ENCODE measurements at places on chromosomes 5 and 9. TPM values are rescaled to one million over a fixed set of nuclear protein-coding genes. Genes with fewer than 3 reads are reported as not detected.

IRX1 gene
- not detected for total RNA-seq

ACER2 gene
- total RNA-seq = 11.4 TPM

FBP2 gene
- total RNA-seq = not detected

RNF183 gene
- not detected for total RNA-seq

LHX2 gene
- total RNA-seq = 189 TPM

DNA sequence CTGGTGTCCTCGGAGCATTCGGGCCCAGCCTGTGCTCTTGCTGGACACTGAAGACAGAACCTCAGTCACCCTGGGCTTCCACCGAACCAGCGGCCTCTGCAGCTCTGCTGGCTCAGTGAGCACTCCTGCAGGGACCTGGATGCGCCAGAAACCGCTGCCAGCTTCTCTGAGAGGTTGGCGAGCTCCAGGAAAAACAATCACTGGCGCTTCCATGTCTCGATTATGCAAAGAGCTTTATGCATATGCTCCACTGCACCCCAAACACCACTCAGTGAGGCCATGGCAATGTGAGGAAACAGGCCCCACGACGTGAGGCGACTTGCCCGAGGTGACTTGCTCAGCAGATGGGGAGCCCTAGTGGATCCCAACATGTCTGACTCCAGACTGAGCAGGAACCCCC is 11.0 kb downstream of the PRDM12 start:
- DNase-seq = no peak

- no peak for DNase-seq
Observed at GRCh38 chr9:134637241-134637640, 4.4 kb upstream of the COL5A1 start.

DNA sequence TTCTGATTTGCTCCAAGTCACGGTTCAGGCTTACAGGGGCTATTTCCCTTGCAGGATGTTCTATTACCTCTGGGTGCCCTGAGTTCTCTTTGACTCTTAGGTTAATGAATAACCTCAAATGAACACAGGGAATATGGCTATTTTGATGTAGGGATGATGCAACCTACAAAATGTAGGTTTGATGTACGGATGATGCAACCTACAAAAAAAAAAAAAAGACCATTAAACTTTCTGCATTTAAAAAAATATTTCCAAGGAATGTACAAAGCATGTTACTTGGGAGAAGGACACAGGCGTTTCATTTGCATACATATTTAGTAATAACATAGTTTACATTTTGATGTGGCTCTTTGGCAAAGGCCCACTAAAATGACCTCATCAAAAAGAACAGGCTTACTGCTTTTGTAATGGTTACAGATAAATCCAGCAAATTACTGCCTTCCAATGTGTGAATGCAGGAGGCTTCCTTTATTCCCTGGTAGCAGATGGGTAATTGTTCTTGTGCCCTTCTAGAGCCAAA is 36.3 kb downstream of the ZNF474 start:
- no peak for DNase-seq

DNA sequence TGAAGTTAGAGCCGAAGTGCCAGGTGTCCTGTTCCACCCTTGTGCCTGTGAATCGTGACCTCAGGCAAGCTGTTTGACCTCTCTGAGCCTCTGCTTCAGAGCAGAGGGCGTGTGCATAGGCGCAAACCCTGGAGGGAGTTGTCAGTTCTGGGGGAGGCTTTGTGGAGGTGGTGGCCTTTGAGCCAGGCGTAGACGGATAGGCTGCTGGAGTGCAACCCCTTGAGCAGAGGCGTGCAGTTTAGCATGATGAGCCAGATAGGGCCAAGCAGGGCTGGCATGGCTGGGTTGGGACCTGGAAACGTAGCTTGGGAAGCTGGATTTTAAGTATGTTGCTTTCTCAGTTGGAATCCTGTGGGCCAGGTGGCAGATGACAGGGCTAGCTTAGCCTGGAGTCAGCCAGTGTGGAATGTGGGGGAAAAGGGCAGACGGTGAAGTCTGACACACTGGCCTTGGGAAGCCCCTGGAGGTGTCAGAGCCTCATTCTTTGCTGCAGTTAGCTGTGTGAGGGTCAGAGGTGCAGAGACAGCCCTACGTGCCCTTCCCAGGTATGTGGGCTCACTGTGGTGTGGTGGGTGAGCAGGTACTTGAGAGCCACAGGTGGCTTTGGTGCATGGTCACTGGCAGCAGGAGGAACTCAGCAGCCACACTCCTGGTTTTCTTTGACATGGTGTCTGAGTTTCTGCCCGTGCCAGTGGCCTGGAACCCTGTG is 93.4 kb downstream of the DAB2IP start:
- DNase-seq = no peak

DNA sequence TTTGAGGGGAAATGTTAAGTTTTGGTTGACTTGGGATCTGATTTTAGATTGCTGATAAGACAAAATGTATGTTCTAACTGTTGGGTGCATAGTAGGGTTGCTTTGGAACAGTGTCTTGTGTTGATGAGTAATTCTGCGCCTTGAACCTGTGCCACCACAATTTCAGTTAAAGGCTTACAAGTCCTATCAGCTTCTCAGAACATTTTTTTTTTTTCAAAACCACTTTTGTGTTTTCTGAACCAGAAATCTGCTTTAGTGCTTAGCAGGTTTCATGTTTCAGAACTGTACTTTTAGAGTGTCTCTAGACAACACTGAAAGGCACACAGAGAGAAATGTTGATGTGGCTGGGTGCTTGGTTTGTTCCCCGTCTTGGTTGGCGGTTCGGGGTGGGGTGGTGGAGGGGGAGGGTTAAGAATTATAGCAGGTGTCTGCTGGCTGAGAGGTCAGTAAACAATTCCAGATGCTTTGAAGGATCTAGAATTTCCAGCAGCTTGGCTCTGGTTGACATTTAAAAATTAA is 84.6 kb downstream of the ANKRD55 start:
- no peak for DNase-seq

DNA sequence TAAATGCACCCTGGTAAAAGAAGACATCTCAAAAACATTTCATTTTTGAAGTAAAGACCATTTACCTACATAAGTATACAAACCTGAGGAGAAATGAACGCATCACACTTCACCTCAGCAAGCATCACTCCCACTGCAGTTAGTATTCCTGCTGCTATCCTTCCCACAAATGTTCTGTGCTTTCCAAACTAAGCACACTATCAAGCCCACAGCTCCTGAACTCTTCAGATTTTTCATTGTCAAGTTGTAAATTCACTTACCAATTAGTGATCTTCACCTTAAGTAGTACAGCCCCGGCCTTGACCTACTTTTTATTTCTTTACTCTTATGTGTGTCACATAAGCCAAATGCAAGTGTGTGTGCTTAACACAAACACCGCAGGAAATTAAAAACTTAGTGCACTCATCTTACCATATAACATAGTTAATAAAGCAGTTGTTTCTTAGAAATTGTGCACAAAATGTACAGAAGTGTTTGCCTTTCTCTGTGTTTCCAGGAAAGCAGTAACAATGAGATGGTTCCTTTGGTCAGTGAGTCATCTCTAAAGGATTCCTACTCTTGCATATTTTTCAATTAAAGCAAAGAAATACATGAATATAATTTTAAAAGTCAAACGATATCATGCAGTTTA is 169.4 kb downstream of the APBA1 start:
- DNase-seq = no peak

- DNase-seq = no peak
Observed at GRCh38 chr9:8374471-8374870, 574.9 kb upstream of the DMAC1 start.

GRCh38 chr9:126487856-126488255 is 125.9 kb upstream of the LMX1B start:
- no peak for DNase-seq

DNA sequence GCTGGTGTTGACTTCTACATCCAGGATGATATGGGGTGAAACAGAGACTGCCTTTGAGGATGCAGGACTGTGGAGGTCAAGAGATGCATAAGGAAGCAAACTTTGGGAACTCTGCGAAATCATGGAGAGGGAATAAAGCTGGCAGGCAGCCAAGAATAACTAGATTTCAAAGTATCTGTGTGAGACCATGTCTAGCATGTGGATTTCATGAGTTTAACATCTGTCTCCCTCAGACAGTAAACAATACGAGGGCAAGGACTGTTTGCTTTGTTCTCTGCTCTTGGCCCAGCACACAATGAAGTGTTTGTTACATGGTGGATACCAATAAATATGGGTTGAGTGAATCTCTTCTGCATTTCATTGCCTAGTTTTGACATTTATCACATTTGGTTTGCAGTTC is 71.3 kb downstream of the RASEF start:
- no peak for DNase-seq

GRCh38 chr5:168612996-168613395 is 33.8 kb upstream of the PANK3 start:
- no peak for DNase-seq

- DNase-seq = no peak
Observed at GRCh38 chr9:93326654-93327053, 124.8 kb upstream of the FAM120A start.

DNA sequence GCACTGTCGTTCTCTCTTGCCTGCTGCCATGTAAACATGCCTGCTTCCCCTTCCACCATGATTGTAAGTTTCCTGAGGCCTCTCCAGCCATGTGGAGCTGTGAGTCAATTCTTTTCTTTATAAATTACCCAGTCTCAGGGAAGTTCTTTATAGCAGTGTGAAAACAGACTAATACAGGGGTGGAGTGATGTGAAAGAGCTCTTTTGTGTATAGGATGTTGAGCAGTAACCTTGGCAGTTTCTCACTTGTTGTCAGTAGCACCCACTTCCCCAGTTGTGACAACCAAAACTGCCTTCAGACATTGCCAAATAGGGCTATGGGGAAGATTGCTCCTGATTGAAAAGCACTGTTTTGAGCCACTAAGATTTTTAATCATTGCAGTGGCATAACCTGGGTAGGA is 552.2 kb upstream of the ZNF462 start:
- DNase-seq = no peak

GRCh38 chr5:108670591-108671289 is 77.0 kb upstream of the FER start:
- DNase-seq = peak; percentile 43

- no peak for DNase-seq
Observed at GRCh38 chr9:129368444-129368978, 190.4 kb upstream of the IER5L start.

- no peak for DNase-seq
Observed at GRCh38 chr5:102713682-102714231, 41.3 kb upstream of the PAM start.

GRCh38 chr5:143068712-143069111 is 298.5 kb downstream of the ARHGAP26 start:
- DNase-seq = no peak

DNA sequence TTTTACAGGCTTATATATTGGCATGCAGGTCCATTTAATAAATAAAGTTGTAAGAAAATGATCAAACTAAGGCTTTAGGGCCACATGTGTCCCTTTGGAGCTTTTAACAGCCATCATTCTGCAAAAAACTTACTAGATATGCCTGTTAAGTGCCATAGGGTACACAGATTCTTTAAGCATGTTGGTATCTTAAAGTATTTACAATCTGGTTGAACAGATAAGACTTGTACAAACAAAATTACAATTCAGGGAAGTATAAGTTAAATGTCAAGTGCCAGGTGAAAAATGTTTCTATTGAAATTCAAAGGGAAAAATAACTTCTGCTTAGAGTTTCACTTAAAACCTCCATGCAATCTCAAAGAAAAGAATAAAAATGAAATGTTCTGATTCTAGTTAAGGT is 558.4 kb upstream of the ST8SIA4 start:
- no peak for DNase-seq

DNA sequence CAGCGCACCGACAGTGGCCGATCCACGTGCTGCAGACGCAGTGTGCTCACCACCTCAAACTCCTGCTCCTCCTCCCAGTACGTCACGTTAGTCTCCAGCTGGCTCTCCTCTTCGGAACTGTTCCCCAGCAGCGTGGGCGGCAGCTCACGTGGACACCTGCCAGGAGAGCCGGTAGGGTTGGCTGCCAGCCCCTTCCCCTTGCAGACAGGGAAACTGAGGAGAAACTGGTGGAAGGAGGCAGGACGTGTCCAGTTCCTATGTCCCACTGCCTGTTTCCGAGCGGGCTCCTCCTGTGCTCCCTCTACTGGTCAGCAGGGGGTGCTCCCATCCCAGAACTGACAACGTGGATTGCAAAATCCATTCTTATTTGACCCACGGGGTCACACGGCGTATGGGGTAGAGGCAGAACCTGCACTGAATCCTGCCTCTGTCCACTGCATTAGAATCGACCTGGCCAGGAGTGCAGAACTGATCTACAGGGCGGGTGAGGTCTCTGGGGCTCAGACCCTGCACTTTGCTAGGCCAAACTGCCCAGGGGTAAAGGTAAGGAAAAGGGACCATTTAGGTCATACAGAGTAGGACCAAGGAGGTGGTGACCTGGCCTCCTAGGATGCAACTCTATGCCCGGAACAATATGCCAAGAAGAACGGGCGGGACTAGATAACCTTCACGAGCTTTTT is 25.7 kb downstream of the PDGFRB start:
- peak; percentile 48 for DNase-seq

- no peak for DNase-seq
Observed at GRCh38 chr5:180860273-180860886, 696 bp downstream of the ZFP62 start.

GRCh38 chr9:98994172-98995058 is 50.7 kb downstream of the COL15A1 start:
- DNase-seq = no peak

DNA sequence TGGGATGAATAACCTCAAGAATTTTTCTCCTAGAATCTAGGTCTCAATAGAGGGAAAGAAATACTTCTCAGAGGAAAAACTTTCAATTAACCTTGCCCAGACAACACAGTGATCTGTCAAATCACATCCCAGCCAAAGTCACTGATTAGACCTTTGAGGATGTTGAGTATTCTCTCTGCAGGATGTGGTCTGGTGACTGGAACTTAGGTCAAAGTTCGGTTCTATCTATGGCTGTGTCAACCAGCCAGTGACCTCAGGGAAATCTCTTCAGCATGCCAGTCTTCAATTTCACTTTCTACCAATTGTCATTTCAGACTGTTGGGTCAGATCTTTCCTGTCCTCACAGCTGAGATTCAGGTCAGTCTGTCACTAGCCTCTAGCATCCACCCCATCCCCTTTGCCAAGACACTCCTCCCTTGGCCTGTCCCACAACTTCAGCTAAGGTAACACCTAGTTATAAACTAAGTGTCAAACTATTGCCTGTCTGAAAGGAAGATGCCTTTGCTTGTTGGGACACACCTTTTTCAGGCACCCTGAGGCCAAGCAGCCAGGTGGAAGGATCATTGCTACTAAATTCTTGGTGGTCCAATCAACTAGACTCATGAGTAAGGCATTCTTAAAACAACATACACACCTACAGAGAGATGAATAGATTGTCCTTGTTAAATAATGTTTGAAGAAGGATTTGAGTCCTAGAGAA is 156.3 kb upstream of the FST start:
- DNase-seq = no peak

DNA sequence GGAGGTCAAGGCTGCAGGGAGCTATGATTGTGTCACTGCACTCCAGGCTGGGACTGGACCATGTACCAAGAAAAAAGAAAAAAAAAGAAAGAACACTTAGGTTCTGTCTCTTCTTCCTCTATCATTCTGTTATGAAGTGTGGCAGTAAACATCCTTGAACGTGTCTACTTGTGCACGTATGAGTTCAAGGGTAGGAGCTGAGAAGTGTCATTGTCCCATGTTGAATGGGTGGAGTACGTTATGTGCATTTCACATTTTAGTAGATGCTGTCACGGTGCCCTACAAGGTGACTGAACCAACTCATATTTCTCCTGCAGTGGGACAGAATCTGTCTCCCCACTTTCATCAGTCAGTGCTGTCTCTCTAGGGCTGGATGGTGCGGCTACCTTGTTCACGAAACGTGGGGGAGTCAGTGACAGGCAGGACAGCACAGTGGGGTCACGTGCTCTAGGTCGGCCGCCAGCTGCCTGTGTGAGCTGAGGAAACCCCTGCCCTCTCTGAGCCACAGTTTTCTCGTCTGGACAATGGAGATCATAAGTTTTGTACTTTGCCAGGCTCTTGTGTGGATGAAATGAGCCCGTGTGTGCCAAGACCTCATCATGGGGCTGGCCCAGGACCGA is 47.2 kb downstream of the GTF3C4 start:
- DNase-seq = no peak
